Endothelial cell (in vitro differentiated cells): ENCODE measurements at places on chromosomes 1 and 21.

DNA sequence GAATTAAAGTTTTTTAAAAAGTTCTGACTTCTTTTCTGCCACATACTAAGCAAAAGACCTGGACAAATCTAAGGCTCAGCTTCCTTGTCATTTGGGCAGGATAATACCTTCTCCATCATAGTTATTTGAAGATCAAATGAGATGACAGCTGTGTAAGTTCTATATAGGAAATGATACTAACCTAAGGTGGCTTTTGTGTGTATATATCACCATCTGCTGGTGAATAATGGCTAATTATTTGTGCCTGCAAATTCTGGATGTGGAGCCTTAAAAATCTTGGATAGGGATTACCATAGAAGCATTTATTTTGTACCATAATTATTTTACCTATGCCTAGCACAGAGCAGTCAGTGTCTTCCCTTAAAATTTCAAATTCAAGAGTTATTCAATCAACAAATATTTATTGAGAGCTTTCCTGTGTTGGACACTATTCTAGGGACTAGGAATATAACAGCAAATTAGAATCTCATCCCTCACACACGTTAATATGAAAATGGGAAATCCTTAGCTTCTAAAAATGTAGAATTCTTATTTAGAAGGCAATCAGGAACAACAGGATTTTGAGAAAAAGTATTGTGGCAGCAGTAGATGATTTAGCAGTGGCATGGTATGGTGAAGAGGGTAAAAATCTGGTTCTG is 89.8 kb downstream of the TMEM200B start:
- no peak for DNase-seq

- no peak for DNase-seq
These were observed 1.3 kb upstream of the S100A10 start for GRCh38 chr1:151994956-151995355.

- no peak for DNase-seq
These were observed 302.7 kb downstream of the MRPL39 start for GRCh38 chr21:25304611-25305010.

- no peak for DNase-seq
These were observed 11.3 kb downstream of the SYTL1 start for GRCh38 chr1:27353166-27353565.

GRCh38 chr1:79235301-79236002 is 228.9 kb upstream of the ADGRL4 start:
- DNase-seq: no peak

- no peak for DNase-seq
These were observed 40.6 kb upstream of the ZBTB40 start for GRCh38 chr1:22410928-22411495.

DNA sequence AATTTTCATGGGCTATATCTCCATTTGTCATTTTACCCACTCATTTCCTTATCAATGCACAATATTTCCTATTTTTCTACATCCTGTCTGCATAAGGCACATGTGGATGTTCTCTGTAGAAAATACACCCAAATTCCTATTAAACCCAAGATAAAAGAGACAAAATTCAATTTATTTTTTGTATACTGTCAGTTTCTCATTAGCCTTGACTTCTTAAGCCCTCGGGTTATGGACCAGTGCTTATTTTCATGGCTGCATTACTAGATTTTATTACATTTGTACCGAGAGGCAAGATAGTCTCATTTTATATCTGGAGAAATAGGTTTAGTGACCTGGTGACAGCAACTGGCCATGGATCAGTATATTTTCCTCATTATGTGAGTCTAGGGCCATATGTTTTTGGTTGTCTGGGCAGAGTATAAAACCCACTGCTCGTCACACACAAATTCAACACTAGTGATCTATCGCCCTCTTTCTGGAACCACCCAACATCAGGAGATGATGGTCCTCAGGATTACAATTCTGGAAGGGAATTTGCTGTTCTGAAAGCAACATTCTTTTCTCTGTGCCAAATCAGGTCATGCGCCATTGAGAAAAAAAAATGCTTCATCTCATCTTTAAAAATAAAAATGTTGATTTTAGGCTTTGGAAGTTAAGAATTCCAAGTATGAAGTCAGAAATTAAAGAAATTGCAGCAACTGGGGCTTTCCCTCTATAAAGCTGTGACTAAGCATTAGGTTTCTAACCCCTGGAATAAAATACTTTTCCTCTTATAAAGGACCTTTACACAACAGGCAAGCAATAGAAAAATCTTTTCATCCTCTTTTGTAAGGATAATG is 81.4 kb downstream of the ASTN1 start:
- no peak for DNase-seq

DNA sequence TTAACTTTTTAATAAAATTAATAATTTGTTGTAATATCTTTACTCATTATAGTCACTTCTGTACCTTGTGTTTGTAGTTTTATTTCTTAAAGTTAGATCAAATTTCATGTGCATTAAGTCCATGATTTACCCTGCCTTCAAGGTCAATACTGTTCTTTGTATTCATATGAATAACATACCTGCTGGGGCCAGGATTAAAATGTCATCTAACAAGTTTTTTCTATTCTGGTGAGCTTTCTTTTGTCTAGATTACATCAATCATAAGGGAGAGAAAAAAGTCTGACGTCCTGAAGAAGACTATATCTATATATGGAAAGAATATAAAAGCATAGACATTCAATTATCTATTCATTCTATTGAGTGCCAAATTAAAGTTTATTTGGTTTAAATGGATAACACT is 232.6 kb downstream of the COL11A1 start:
- no peak for DNase-seq

GRCh38 chr1:1066403-1067283 is 7.5 kb downstream of the RNF223 start:
- no peak for DNase-seq

- no peak for DNase-seq
These were observed 41.9 kb downstream of the MAB21L3 start for GRCh38 chr1:116152950-116153691.

- DNase-seq: no peak
These were observed 156.7 kb downstream of the DMRTA2 start for GRCh38 chr1:50266509-50266908.

DNA sequence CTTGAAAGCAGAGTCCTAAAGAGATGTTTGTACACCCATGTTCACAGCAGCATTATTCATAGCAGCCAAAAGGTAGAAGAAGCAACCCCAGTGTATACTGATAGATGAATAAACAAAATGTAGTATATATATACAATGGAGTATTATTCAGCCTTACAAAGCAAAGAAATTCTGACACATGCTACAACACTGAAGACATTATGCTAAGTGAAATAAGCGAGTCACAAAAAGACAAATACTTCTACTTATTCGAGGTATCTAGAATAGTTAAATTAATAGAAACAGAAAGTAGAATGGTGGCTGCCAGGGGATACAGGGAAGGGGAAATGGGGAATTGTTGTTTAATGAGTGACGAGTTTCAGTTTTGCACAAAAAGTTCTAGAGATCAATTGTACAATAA is 23.5 kb downstream of the COP1 start:
- no peak for DNase-seq

DNA sequence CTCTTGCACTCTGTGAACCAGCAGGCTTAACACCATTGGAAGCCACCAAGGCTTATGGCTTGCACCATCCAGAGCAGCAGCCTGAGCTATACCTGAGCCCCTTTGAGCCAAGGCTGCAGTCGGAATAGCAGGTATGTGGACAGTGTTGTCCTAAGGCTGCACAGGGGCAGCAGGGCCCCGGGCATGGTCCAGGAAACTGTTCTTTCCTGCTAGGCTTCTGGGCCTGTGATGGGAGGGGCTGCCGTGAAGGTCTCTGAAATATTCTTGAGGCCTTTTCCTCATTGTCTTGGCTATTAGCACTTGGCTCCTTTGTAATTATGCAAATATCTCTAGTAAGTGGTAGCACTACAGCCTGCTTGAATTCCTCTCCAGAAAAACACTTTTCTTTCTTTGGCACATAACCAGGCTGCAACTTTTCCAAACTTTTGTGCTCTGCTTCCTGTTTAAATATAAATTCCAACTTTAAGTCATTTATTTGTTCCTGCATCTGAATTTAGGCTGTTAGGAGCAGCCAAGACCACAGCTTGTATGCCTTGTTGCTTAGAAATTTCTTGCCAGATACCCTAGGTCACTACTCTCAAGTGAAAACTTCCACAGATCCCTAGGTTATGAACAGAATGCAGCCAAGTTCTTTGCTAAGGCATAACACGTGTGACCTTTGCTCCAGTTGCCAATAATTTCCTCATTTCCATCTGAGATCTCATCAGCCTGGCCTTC is 5.2 kb downstream of the KRTAP20-4 start:
- DNase-seq: no peak

DNA sequence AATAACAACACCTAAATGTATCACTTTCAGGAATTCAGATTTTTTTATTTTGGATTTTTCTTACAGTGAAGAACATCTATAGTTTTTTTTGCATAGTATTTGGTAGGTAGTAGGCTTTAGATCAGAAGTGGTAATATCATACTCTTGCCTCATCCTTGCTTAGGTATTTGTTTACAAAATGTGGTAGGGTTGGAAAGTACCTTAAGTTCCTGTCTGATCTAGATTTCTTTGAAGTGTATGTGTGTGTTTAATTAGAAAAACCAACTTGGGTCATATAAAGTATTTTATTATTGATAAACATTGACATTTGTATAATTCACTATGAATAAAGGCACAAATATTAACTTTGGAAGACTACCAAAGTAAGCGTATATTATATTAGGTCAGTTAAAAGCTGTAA is 85.3 kb upstream of the GPR88 start:
- DNase-seq: no peak

- DNase-seq: no peak
These were observed 8.0 kb downstream of the TMEM81 start for GRCh38 chr1:205076245-205076761.

- no peak for DNase-seq
These were observed 15.8 kb downstream of the MAPKAPK2 start for GRCh38 chr1:206700445-206701036.

GRCh38 chr1:37262439-37263170 is 211.8 kb upstream of the ZC3H12A start:
- DNase-seq: no peak

- no peak for DNase-seq
These were observed 9.1 kb downstream of the SGIP1 start for GRCh38 chr1:66542811-66543767.

DNA sequence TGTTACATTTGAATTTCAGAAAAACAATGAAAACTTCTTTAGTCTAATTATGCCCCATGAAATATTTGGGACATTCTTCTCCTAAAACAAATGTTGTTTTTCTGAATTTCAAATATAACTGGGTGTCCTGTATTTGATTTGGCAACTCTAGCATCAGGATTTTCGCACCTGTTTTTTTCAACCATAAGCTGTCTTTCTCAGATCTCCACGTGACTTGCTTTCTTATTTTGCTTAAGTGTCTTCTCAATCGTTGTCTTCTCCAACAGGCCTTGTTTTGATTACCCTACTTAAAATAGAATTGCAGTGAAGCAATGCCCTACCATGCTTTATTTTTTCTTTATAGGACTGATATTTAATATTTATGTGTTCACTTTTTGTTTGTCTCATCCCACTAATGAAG is 752.8 kb upstream of the RGS18 start:
- DNase-seq: no peak

GRCh38 chr1:211369640-211370039 is 43.0 kb downstream of the TRAF5 start:
- no peak for DNase-seq

- DNase-seq: no peak
These were observed 121.8 kb upstream of the RUNX3 start for GRCh38 chr1:25051906-25052305.

- no peak for DNase-seq
These were observed 46.2 kb upstream of the SSX2IP start for GRCh38 chr1:84736445-84736844.

GRCh38 chr1:112806090-112806642 is 91.0 kb upstream of the PPM1J start:
- no peak for DNase-seq

DNA sequence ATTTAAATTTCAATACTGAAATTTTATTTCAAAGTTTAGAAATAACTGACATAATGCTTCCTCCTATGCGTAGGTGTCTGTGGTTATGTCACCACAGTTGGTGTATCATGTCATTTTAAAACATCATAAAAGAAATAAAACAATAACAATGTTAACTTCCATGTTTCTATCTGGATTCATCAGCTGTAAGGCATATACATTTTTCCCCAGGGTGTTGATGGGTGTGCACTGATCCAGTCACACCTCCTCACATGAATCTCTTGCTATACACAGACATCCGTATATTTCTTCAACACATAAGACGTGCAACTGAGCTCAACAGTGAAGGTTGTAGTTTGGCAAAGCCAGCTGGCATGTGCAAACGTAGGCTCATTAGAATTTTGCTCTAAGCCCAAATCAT is 6.2 kb downstream of the KCNA3 start:
- DNase-seq: no peak

GRCh38 chr1:238895911-238896310 is 490.5 kb upstream of the CHRM3 start:
- DNase-seq: no peak

- DNase-seq: no peak
These were observed 24.0 kb upstream of the SAMD13 start for GRCh38 chr1:84277343-84278059.

DNA sequence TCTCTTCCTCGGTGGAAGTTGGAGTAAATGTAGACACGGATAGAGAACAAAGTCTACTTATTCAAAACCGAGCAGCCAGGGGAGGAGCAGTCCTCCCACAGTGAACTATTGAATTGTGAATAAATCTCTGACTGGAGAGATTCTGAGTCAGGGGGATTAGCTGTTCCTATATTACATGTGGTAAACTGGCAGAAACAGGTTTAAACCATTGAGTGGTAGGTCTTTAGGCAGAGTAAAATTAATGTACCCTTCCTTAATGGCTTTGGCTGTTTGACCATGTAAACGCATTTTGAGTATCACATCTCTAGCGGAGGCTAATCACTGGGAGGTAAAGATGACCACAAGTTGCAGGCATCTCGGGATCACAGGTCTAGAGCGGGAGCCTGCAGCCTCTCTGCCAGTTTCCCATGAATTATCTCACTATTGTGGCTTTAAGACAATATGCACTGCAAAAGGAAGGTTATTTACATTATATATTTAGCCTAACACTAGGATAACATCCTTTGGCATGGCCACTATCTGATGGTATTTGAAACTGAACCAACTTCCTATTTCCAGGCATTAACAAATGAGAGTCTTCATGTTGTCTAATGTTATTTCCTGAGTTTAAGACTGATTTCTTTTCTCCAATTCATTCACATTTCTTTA is 7.9 kb upstream of the DISC1 start:
- DNase-seq: no peak

DNA sequence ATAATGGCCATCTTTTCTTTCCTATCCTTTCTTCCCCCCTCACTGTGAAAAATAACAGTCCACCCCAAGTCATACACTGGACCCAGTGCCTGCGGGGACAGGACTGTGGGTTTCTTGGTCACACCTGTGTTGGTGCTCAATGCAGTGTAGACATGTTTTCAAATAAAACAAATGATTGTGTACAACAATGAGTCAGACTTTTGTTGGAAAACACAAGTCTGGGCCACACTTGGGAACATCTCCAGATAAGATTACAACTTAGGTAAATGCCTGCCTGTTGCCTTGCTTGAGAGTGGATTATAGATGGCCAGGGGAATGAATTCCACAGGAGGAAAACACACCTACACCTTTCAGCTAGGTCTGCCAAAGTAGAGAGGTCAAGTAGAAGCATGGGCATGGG is 34.1 kb downstream of the PDPN start:
- no peak for DNase-seq

- DNase-seq: no peak
These were observed 20.4 kb upstream of the SUMO3 start for GRCh38 chr21:44838039-44838895.
